ENCODE measurements at places on chromosomes 6 and 20.

DNA sequence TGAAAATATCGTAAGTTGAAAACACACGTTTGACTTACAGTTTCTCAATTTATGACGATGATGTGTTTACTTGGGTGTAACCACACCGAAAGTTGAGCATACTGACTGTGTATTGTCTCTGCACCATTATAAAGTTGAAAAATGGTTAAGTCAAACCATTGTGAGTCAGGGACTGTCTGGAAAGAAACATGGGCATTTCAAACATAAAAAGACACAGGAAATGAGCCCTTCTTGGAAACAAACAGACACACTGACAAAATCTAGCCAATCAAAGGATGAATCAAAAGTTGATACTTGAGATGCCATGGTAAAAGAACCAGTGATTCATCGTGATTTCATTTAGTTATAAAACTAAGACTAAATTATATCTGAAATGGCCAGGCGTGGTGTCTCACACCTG lies 5.3 kb downstream of the POPDC3 start:
- no peak for DNase-seq

GRCh38 chr6:82984720-82985119 lies 80.9 kb downstream of the UBE3D start:
- no peak for DNase-seq

DNA sequence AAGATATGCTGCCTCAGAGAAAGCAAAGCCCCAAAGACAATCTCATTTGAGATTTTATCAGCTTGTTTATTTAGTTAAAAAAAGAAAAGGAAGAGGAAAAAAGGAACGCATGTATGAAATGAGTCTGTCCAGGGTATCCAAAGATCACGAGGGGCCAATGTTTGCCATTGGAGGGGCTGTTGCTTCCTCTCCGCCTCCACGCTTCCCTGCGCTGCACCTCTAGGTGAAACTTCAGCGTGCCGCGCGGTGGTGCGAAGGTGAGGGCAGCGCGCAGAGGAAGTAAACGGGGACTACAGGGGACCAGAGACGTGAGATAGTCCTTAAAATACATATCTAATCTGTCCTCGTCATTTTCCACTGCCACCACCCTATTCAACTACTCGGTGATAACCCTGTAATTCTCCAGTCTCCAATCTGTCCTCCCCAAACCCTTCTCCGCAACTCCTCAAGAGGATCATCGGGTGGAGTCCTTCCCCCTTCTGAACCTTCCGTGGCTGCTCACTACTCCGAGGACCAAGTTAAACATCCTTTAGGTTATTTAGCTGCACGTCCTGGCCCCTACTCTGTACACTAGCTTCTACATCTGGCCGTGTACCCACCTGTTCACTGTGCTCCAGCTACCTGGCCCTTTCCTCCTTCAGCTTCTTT lies 1.1 kb upstream of the DCBLD1 start:
- peak; percentile 27 for DNase-seq

DNA sequence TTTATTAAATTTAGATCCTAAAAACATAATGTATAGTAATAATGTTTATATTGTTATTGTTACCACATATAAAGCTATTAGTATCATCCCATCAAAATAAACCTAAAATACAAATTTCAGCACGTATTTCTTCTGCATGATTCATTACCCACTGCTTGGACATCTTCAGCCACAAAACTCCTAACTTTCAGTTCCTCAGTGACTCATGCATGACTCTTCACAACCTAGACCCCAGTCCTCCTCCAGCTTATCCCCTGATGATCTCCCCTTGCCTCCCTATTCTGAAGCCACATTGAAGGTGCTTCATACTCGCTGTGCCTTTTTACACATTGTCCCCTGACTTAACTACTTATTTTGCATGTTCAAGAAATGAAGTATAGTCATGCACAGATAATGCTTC lies 11.2 kb upstream of the GPRC6A start:
- DNase-seq, result no peak

DNA sequence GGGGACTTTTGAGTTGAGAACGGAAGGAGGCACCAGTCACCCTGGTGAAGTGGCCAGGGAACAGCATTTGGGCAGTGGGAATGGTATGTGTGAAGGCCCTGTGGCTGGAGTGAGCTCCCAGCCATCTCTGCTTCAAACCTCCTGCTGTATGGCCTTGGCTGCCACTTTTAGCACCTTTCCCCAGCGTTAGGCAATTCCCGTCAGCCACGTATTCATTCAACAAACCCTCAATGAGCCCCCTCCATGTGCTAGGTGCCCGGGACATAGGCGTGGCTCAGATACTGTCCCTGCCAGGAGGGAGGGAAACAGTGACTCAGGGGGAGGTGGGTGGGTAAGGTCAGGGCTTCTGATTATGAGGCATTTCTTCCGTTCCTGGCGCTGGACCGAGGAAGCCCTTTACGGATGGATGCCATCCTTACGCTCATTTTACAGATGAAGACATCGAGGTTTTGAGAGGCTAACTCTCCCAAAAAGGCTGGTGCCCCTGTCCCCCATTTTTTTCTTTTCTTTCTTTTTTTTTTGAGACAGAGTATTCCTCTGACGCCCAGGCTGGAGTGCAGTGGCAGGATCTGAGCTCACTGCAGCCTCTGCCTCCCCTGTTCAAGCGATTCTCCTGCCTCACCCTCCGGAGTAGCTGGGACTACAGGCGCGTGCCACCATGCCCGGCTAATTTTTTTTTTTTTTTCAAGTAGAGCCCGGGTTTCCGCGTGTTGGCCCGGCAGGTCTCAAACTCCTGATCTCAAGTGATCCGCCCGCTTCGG lies 37.5 kb downstream of the SRC start:
- DNase-seq, result no peak

DNA sequence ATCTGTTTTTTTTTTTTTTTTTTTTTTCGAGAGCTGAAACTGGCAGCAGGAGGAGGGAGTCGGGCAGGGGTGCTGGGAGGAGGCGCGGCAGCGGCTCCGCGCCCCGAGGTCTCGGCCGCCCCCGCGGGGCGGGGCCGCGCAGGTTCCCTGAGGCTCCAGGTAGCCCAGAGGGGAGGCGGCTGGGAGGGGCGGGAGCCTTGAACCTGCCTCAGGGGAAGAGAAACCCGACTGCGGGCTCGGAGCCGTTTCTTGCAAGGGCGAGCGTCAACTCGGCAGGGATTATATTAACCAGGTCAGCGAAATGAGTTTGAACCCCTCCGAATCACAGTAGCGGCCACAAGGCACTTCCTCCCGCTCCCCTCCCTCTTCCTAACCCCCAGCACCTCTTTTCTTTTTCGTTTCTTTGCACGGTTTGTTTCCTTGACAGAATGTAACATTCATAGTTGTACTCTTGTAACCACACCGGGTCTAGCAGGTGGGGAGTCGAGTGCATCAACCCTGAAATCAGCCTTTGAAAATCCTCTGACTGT lies 2.0 kb downstream of the MYB start:
- peak; percentile 50 for DNase-seq

GRCh38 chr6:41937861-41938574 lies 3.6 kb downstream of the CCND3 start:
- DNase-seq, result no peak

DNA sequence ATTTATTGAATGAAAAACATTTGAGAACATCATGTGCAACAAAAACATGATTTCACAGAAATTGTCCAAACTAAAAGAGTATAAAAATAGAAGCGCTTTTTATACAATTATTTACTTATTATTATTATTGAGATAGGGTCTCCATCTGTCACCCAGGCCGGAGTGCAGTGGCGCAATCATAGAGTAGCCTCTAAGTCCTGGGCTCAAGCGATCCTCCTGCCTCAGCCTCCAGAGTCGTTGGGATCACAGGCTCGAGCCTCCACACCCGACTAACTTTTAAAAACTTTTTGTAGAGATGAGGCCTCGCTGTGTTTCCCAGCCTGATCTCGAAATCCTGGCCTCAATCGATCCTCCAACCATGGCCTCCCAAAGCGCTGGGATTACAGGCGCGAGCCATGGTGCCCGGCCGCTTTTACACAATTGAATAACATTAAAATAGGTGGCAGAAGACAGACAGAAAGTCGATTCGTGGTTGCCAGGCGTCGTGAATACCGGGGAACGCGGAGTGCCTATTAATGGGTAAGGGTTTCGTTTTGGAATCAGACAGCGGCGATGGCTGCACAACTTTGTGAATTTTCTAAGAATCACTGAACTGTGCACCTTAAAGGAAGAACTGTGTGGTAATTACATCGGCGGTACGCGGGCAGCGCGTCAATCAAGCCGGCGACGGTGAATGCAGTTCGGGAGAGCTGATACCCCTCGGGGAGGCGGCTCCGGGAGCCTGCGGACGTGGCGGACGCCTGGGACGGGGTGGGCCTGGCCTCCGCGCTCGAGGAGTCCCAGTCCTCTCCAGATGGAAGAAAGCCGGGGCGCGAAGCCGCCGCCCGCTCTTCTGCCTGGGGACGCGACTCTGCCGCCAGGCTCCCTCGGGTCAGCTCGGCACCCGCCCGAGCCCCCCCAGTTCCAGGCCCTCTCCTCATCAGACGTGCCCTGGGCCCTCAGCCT lies 807 bp downstream of the TBC1D20 start:
- DNase-seq, result peak; percentile 53

- DNase-seq, result peak; percentile 10
These were observed 158.1 kb upstream of the AKAP12 start for GRCh38 chr6:151081656-151082055.

GRCh38 chr20:362271-363254 lies 15.7 kb downstream of the NRSN2 start:
- peak; percentile 32 for DNase-seq

Measured in ELF-1 (cell line).